ENCODE measurements at places on chromosomes 4 and X.

DNA sequence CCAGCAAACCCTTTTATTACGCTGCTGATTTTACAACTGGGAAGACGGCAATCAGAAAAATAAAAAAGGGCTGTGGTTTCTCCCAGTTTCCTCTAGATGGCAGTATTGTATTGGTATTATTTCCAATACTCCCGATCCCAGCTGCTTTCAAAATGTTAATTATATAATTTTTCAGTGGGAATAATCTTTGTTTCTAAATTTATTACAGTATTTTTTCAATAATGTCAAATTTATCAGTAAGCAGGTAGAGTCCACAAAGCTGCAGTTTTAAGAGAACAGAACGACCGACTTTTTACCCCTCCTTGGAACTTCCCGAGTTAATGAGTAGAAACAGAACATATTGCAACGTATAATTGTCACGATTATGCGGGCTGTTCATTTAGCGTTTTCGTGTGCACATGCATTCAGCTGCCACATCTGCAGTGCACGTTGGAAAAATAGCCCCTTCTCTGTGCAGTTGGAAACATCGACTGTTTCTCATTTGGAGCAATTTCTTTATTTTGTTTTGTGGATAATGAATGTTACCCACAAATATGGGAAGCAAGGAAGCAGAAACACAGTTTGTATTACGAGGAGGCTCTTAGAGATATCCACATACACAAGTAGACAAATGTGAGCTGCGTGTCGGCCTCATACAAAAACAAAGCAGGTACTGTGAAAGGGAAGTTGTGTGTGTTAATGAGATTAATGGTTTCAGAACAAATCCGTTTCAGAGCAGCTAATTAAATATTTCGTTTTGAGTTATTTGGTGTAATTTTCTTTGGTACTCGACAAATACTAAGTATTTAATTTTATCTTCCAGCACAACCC is 188.0 kb downstream of the STIM2 start:
- no peak for DNase-seq

DNA sequence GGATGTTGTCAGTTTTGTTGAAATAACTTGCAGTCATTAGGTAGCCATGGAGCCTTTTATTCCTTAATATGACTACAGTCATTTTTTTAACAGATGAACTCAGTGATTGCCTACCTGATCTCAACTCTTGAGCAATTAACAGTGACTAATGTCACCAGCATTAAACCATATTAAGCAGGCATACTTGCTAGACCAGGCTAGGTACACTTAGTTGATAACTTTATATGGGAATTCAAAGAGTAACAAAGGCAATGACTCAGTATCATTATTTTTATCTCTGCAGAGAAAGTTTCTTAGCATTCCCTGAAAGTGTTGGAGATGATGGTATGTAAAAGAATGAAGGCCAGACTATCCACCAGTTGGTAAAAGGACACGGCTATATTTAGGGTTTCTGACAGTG is at the start of gene C4orf54:
Gene C4orf54, minus strand, starts transcription at position 31 of the 400 bp plus-strand sequence. CDS start 3,180 bp downstream, outside the sequence.
- DNase-seq = no peak

GRCh38 chrX:71198066-71198465 is 25.0 kb upstream of the GJB1 start:
- DNase-seq = no peak

DNA sequence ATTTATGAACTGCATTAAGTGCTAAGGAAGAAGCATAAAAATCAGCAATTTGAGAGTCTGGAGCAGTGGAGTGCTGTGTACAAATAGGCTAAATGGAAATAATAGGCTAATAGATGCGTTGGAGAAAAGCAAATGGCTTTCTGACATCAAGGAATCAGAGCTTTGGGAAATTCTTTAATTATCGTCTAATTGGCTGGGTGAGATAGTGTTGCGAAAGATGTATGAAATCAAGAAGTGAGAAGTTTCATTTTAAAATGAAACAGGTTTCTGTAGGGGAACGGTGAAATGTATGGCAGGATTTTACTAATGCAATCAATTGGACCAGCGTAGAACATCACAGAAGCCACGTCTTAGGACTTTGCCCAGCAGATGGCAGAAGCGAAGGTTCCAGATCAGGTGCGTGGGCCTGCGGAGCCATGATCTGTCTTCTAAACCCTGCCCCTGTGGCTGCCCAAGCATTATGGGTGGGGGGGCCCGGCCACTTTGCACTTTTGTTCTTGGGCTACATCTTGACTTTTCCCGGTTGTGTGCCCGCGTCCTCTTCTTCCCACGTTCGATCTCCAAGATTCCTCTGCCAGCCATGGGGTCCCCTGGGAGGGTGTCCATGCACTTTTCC is 118.5 kb upstream of the SHISA3 start:
- DNase-seq = no peak

Measured in CD4-positive, alpha-beta T cell treated with Interleukin-15 for 1 hour (primary cell).